Type B pancreatic cell (in vitro differentiated cells): ENCODE measurements at places on chromosomes 1 and 21.

GRCh38 chr1:110462964-110463363, 12.0 kb downstream of the PROK1 start:
- peaks cover 7% of the 10 kb centered on the region for H3K27me3 ChIP-seq
- DNase-seq, result no peak
- H3K36me3 ChIP-seq, result no peaks in the 10 kb centered on the region
- no peak overlapping the region for H3K4me3 ChIP-seq
- H3K4me1 ChIP-seq, result peaks cover 3% of the 10 kb centered on the region
- no peak overlapping the region for H3K27ac ChIP-seq

- no peaks in the 10 kb centered on the region for H3K27me3 ChIP-seq
- DNase-seq, result no peak
- peaks cover 54% of the 10 kb centered on the region for H3K4me1 ChIP-seq
- peak overlapping the region; percentile 42 for H3K27ac ChIP-seq
- no peaks in the 10 kb centered on the region for H3K36me3 ChIP-seq
- H3K4me3 ChIP-seq, result no peak overlapping the region
Observed at GRCh38 chr1:234980645-234981396, 147.8 kb downstream of the TOMM20 start.

- H3K27me3 ChIP-seq, result no peaks in the 10 kb centered on the region
- no peaks in the 10 kb centered on the region for H3K36me3 ChIP-seq
- DNase-seq, result no peak
- H3K4me1 ChIP-seq, result no peaks in the 10 kb centered on the region
Observed at GRCh38 chr1:152996633-152997400, 4.7 kb upstream of the SPRR3 start.

GRCh38 chr1:16905868-16906702, 10.3 kb downstream of the RNU1-2 start:
- no peaks in the 10 kb centered on the region for H3K36me3 ChIP-seq
- H3K4me1 ChIP-seq, result peaks cover 19% of the 10 kb centered on the region
- no peak overlapping the region for H3K4me3 ChIP-seq
- no peaks in the 10 kb centered on the region for H3K27me3 ChIP-seq
- DNase-seq, result no peak
- no peak overlapping the region for H3K27ac ChIP-seq

DNA sequence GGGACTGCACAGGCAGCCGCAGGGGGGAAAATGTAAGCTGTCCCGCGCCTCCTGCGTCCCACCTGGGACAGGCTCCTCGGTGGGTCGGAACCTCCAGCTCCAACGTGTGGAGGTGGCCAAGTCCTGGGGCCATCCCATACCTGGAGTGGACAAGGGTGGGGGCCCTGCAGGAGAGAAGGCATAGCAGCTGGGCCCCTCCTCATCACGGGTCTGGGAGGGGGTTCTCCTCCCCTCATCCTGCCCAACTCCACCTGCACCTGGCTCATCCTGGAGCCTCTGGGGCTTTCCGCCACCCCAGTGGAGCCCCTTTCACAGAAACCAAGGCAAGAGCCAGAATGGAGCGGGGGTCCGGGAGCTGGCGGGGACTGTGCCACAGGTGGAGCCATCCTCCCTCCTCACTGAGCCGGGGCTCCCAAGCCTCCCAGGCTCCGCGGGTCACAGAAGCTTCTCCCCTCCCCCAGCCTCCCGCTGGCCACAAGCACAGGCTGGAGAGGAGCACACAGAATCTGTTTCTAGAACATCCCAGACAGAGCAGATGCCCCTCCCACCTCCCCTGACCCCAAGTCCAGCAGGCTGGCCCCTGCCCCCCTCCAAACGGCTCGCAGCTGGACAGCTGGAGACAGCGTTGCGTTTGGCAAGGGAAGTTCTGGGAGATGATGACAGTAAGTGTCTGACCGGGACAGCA, 65.8 kb downstream of the MEGF6 start:
- DNase-seq, result no peak
- H3K4me3 ChIP-seq, result no peak overlapping the region
- H3K27me3 ChIP-seq, result no peaks in the 10 kb centered on the region
- no peaks in the 10 kb centered on the region for H3K36me3 ChIP-seq
- H3K27ac ChIP-seq, result no peak overlapping the region

- H3K27ac ChIP-seq, result no peak overlapping the region
- no peak overlapping the region for H3K4me3 ChIP-seq
- H3K27me3 ChIP-seq, result peaks cover 9% of the 10 kb centered on the region
- H3K4me1 ChIP-seq, result peaks cover 5% of the 10 kb centered on the region
- DNase-seq, result no peak
Observed at GRCh38 chr1:221309723-221310122, 430.5 kb downstream of the HLX start.

- peaks cover 6% of the 10 kb centered on the region for H3K4me1 ChIP-seq
- DNase-seq, result no peak
- no peaks in the 10 kb centered on the region for H3K27me3 ChIP-seq
- H3K4me3 ChIP-seq, result no peak overlapping the region
- no peak overlapping the region for H3K27ac ChIP-seq
Observed at GRCh38 chr1:185971688-185972087, 237.5 kb downstream of the HMCN1 start.

- no peak overlapping the region for H3K27ac ChIP-seq
- H3K36me3 ChIP-seq, result peaks cover 3% of the 10 kb centered on the region
- H3K27me3 ChIP-seq, result no peaks in the 10 kb centered on the region
Observed at GRCh38 chr1:116525440-116525839, 45.4 kb downstream of the CD58 start.

DNA sequence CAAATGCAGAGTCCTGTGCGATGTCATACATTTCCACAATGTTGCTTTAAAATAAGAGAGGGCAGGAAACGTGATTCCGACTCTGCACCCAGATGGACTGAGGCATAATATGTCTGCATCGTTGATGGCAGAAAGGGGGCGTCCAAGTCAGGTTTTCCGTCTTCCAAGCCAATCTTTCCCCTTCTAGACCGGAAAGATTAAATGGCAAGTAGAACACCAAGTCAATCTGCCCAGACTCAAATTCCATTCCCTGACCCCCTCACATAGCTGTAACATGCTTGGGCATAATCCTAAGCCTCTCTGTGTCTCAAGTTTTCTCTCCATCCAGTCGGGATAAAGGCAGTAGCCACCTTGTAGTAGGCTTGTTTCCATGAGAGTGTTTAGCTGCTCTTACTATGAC, 14.4 kb downstream of the PCP4 start:
- DNase-seq, result no peak
- H3K4me1 ChIP-seq, result peaks cover 8% of the 10 kb centered on the region
- H3K27me3 ChIP-seq, result no peaks in the 10 kb centered on the region
- no peak overlapping the region for H3K4me3 ChIP-seq

- no peaks in the 10 kb centered on the region for H3K36me3 ChIP-seq
- H3K4me3 ChIP-seq, result no peak overlapping the region
- no peak for DNase-seq
- H3K27ac ChIP-seq, result no peak overlapping the region
Observed at GRCh38 chr1:51564124-51564523, 45.1 kb upstream of the EPS15 start.

DNA sequence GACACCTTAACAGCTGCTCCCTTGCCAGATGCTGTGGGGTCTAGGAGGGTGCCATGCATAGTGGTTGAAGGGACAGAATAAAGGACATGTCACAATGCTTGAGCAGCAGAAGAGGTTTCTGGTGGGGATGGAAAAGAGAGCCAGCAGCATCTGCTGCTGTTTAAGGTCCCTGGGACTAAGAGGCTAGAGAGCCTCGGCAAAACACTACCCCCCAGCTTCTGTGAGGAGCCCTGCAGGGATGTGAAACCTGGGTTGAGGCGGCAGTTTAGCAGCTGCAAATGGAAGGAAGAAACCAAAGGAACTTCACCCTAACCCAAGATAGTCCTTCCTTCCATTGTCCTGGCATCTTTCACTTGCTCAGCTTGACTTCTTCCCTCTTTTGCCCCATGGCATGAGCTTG, 39.4 kb downstream of the PLXNA2 start:
- peaks cover 42% of the 10 kb centered on the region for H3K4me1 ChIP-seq
- no peak for DNase-seq
- H3K4me3 ChIP-seq, result no peak overlapping the region
- H3K36me3 ChIP-seq, result peaks cover 48% of the 10 kb centered on the region

DNA sequence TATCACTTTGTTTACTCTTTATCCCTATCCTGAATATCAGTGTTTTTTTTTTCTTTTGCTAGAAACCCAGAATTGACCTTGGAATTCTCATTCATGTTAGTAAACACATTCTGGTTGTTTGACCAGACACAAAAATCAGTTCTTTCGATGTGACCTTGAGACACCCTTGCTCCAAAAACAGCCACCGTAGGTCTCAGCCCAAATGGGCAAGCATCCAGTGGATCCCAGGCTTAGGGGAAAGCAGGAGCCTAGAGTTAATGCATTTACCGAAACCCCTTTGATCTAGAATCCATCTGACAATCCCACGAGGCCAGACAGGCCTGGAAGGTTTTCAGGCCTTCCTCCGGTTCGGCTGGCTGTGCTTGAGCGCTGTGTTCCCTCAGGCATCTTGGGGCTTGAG, 47.6 kb downstream of the IRF2BP2 start:
- peaks cover 37% of the 10 kb centered on the region for H3K4me1 ChIP-seq
- H3K27me3 ChIP-seq, result no peaks in the 10 kb centered on the region
- no peak overlapping the region for H3K4me3 ChIP-seq
- H3K27ac ChIP-seq, result peak overlapping the region; percentile 69
- no peaks in the 10 kb centered on the region for H3K36me3 ChIP-seq

DNA sequence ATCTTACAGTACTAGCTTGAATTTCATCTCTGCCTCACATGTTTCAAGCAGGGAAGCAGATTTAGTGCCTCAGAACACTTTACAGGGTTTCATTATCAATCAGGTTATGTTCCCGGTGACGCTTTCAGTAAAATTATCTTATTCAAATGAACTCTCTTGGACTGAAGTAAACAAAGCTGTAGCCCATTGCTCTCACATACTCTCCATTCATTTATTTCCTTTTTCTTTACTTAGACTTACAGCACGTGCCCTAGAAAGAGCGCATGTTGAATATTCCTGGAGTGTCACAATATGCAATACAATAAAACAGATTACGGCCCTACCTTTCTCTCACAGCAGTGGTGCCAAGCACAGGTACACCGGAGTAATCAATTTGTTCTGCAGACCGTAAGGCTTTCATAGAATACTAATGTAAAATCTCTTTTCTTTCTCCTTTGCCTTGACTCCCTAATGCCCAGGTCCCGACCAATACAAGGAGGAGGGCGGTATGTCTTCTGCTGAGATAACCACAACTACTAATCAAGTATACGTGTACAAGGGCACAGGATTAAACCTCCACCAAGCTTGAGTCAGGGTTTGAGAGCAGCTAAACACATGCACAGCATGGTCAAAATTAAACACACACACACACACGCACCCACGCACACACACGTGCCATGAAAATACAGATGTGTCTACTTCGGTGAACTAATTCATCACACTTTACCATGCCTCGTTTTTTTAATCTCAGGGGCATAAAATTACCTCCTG, 62.8 kb downstream of the NRIP1 start:
- H3K36me3 ChIP-seq, result peaks cover 15% of the 10 kb centered on the region
- H3K27ac ChIP-seq, result peak overlapping the region; percentile 40
- H3K27me3 ChIP-seq, result no peaks in the 10 kb centered on the region
- H3K4me3 ChIP-seq, result peak overlapping the region; percentile 9
- no peak for DNase-seq

DNA sequence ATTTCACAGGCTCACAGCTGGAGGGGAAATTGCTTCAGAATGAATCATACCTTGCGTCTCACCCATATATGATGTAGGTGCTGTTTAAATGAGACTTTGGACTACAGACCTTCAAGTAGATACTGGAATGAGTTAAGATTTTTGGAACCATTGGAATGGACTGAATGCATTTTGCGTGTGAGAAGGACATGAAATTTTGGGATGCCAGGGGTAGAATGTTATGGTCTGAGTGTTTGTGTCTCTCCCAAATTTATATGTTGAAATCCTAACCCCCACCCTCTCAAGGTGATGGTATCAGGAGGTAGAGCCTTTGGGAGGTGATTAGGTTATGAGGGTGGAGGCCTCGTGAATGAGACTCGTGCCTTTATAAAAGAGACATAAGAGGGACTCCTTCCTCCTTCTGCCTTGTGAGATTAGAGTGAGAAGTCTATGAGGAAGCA, 41.4 kb downstream of the KCNK1 start:
- peak overlapping the region; percentile 7 for H3K4me3 ChIP-seq
- H3K27me3 ChIP-seq, result no peaks in the 10 kb centered on the region
- peak overlapping the region; percentile 32 for H3K27ac ChIP-seq
- H3K4me1 ChIP-seq, result peaks cover 14% of the 10 kb centered on the region
- H3K36me3 ChIP-seq, result peaks cover 10% of the 10 kb centered on the region
- DNase-seq, result no peak

DNA sequence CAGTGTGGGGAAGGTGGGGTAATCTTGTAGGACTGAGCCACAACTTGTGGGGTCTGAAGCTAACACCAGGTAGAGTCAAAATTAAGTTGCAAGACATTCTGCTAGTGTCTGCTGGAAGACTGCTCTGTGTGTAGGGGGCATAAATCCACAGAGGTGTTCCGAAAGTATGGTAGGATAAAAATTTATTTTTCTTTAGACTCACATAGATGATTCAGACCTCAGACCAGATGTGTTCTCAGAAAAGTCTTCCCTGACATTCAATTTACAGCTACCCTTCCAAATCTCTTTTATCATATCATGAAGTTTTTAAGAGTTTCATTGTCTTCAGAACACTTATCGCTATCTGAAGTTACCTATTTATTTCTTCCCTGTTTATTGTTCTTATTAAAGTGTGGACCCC, 21.3 kb downstream of the DUSP10 start:
- H3K36me3 ChIP-seq, result peaks cover 15% of the 10 kb centered on the region
- no peak overlapping the region for H3K27ac ChIP-seq
- peaks cover 49% of the 10 kb centered on the region for H3K4me1 ChIP-seq
- DNase-seq, result no peak
- H3K27me3 ChIP-seq, result no peaks in the 10 kb centered on the region
- no peak overlapping the region for H3K4me3 ChIP-seq

- H3K4me3 ChIP-seq, result no peak overlapping the region
- no peak overlapping the region for H3K27ac ChIP-seq
- DNase-seq, result no peak
- peaks cover 66% of the 10 kb centered on the region for H3K27me3 ChIP-seq
Observed at GRCh38 chr1:63129855-63130254, 192.5 kb upstream of the FOXD3 start.

GRCh38 chr1:59516881-59517280, 220.0 kb downstream of the FGGY start:
- H3K27me3 ChIP-seq, result no peaks in the 10 kb centered on the region
- H3K36me3 ChIP-seq, result peaks cover 8% of the 10 kb centered on the region
- H3K4me1 ChIP-seq, result peaks cover 21% of the 10 kb centered on the region
- H3K4me3 ChIP-seq, result no peak overlapping the region
- H3K27ac ChIP-seq, result no peak overlapping the region
- DNase-seq, result no peak
